Neuronal stem cell (in vitro differentiated cells): ENCODE measurements at places on chromosomes 1 and 21.

- no peak for DNase-seq
Observed at GRCh38 chr1:25848531-25848930, 10.7 kb downstream of the AUNIP start.

DNA sequence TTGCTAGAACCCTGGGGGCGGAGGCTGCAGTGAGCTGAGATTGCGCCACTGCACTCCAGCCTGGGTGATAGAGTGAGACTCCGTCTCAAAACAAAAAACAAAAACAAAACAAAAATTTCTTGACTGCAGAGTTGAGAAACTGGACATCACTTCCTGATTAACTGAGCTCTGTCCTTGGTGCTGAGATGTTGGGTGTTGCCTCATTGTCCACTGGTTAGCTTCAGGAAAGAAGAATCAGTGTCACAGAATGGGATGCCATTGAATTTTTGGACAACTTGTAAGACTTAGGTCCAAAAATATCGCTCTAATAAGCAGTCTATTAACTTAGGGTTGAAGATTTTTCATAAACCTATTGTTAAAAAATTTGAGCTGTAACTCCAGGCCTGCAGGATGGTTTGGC is 23.8 kb upstream of the KCNA10 start:
- DNase-seq, result peak; percentile 62

GRCh38 chr1:233368106-233368788 is 40.7 kb downstream of the MAP3K21 start:
- no peak for DNase-seq

GRCh38 chr1:68205794-68206358 is 26.4 kb downstream of the WLS start:
- no peak for DNase-seq

GRCh38 chr1:232470711-232471110 is 159.2 kb downstream of the SIPA1L2 start:
- DNase-seq, result no peak

DNA sequence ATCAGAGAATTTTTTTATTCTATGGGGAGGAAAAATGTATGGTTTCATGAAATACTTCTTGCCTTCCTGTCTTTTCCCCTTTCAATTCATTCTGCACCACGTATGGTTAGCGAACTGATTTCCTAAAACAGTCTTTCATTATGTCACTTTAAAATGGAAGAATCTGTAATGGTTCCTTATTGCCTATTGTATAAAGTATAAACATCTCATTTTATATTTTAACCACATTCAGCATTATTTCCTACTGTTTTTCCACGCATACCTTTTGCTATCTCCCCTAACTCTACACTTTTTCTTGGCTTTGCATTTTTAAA is 232.3 kb upstream of the B3GALT2 start:
- DNase-seq, result no peak

DNA sequence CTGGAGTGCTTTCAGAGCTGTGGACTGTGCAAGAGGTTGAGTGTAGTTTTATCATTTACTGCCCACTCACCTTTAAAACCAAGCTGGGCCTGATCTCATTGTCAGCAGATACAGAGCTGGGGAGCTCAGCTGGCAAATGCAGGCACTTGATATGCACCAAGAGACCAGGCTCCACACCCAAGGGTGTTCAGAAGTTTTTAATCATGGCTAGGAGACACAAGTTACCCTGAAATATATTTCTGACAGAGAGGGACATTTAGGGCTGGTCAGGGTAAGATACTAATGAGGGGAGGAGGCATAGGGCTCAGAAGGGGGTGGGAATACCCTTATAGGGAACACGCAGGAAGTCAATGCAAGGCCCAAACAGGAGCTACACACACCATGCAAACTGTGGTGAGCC is 153.7 kb downstream of the ELAVL4 start:
- no peak for DNase-seq

DNA sequence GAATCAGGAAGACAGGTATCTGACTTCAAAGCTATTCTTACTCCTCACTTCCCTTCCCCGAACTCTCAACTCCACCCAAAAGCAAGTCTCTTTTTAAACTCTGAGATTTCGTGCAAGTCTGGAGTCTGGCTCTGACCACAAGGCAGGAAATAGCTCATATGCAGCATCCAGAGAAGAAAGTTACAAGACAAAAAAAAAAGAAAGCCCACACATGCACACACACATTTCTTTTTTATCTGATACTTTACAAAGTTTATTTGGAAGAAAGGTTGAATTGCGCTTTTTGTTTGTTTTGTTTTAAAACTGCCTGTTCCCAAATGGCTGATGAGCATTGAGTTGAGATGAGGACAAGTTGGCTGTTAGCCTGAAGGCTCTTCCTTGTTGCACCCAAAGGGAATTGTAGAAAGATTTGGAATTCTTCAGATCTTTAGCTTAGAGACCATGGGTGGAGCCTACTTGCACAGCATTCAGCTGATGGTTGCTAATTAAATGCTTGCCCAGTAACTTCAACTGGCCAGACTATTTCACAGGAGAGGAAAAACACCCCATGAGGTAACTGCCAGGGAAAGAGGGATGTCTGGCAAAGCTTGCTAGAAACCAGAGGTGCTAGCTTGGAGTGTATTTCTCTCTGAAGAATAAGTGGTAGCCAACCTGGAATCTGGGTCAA is 490.3 kb downstream of the TTLL7 start:
- DNase-seq, result no peak

DNA sequence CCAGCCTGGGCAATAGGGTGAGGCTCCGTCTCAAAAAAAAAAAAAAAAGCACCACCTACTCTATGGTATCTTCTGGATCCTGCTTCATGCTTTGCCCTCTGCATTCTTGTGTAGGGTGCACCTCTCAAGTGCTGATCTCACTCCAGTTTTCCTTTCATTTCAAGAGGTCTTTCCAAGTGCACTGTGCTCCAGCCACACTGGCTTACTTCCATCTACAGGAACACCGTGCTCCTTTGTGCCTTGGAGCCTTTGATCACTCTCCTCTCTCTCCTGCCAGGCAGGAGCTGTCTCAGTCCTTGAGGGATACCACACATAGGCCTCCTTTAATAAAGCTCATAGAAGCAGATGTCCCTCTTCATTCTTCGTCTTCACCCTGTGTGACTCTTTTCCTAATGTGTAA is 55.4 kb upstream of the GREM2 start:
- no peak for DNase-seq

DNA sequence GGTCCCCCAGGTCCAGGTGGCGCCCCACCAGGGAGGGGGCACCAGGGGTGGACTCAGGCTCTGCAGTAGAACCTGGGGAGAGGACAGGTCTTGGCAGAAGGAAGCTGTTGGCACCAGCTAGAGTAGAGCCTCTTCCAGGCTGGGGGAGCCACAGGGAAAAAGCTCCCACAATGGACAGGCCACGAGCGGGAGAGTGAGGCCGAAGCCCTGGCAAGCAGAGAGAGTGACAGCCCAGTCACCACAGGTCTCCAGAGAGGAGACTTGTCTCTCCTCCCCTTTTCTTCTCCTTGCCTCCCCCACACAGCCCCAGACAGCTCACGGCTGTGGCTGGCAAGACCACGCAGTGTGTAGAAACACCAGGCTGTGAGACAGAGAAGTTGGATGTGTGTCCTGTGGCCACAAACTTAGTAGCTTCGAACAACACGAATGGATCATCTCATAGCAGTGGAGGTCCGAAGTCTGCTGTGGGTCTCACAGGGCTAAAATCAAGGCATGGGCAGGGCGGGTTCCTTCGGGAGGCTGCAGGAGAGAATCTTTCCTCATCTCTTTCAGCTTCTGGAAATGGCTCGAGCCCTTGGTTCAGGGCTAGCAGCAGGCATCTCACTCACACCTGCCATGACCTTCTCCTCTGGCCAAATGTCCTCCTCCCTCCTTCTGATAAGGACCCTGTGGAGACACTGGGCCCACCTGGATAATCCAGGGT is 3.3 kb downstream of the KRTAP12-4 start:
- no peak for DNase-seq

DNA sequence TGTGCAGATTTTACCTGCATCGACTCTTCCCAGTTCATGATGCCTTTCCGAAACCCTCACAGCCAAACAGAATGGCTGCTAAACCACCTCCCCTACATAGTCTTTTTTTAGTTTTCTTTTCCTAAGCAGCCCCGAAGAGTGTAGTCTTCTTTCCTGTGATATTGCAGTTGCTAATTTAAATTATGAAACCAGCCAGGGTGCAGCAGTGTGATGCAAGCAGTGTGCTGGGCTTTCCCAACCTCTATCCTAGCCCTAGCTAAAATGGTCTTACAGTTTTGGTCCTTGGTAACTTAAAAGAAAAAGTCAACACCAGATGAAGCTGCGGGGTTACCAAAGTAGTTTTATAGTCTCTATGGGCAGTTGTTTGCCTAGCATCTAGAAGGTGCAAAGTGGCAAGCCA is 82.0 kb upstream of the GCLM start:
- DNase-seq, result no peak

- no peak for DNase-seq
Observed at GRCh38 chr1:159067699-159068621, 8.6 kb downstream of the AIM2 start.

DNA sequence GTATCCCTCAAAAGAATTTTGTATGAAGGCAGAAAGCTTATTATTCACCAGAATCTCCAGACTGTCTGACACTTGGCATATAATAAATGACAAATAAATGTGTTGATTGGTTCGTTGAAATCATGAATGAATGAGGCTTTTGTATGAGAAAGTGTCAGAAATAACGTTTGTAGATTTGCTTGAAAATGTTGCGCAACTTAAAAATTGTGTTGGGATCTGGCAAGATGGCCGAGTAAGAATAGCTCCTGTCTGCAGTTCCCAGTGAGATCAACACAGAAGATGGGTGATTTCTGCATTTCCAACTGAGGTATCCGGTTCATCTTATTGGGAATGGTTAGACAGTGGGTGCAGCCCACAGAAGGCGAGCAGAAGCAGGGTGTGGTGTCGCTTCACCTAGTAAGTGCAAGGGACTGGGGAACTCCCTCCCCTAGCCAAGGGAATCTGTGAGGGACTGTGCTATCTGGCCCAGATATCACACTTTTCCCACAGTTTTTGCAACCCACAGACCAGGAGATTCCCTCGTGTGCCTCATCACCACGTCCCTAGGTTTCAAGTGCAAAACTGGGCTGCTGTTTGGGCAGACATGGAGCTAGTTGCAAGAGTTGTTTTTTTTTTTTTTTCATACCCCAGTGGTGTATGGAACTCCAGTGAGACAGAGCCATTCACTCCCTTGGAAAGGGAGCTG is 759.0 kb downstream of the LTN1 start:
- no peak for DNase-seq

- DNase-seq, result no peak
Observed at GRCh38 chr1:44696789-44697345, 22.4 kb downstream of the ARMH1 start.

GRCh38 chr1:88300752-88301263 is 383.3 kb upstream of the PKN2 start:
- no peak for DNase-seq

DNA sequence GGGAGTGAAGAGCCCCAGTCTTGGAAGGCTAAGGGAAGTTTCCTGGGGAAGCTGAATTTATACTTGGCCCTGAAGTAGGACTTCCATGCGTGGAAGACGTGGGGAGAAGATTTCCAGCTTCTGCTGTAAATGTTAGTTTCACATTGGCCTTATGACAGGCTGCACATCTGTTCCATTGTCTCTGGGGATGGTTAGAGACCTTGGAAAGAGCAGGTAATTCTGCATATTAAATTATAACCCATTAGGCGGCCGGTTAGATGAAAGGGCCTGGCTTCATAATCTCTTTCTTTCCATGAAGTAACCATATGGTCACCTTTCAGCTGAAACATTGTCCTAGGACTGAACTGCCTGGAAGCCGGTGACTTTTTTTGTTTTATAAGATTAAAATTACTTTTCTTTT is 37.5 kb downstream of the DPT start:
- DNase-seq, result no peak

DNA sequence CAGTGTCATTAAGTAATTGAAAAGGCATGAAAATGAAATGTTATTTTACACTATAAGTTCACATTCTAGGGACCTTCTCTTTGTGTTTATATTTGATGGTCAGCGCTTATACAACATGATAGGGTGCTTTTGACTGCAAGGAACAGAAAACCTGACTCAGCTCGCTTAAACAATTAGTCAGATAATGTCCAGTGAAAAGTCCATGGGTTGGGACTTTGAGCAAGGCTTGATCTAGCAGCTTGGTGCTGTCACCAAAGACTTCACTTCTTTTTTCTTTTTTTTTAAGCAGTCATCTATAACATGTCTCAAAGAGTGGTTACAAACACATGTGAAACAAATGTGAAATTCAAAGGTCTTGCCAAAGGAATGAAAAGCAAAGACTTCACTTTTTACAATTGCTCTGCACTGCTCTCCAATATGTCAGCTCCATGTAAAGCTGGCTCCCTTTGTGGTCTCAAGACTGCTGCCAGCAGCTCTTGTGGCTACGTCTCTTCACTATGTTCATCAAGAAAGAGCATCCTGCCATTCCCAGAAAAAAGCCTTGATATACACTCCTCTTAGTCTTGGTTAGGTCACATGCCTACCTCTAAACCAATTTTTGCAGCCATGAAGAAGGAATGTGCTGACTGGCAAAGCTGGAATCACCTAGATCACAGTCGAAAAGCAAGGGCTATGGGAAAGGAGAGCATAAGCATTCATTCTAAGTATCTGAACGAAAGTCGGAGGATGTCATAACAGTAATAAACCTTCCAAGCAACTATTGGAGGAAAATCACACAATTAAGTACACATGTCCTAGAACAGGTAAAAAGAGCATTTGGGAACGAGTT is 15.2 kb downstream of the F3 start:
- DNase-seq, result no peak

DNA sequence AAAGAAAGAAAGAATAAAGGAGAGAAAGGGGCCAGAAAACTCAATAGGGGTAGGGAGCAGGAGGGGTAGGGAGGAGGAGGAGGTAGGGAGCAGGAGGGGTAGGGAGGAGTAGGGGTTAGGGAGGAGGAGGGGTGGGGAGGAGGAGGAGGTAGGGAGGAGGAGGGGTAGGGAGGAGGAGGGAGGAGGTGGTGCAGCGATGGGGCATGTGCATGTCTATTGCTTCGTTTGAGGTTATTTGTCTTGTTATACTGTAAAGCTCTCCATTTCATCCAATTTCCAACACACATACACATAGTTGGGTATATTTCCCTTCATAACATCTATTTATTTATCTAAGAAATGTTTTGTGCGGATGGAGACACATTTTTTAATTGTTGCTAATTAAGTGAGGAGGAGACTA is 19.7 kb downstream of the RGS1 start:
- no peak for DNase-seq

- DNase-seq, result peak; percentile 75
Observed at GRCh38 chr21:16279731-16280581, 550.2 kb downstream of the USP25 start.

GRCh38 chr21:34807881-34808568 is 139.2 kb downstream of the CLIC6 start:
- DNase-seq, result no peak

DNA sequence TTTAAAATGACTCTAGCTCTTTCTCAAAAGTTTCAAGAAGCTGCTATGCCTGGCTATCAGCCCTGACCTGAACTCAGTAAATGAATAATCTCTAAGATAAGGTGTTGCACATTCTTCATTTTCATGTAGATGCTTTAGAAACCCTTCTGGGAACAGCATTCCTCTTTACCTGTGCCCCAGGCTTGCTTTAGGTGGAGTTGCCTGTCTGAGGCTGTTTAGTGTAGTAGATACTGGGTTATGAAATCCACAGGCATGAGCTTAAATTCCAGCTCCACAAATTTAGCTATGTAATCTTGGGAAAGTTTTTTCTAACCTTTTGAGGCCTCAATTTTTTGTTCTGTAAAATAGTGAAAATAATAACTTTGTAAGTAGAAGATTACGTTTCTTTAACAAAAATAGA is 41.6 kb downstream of the ATP6V1G3 start:
- no peak for DNase-seq
